ENCODE measurements at places on chromosomes 6 and 20.
A peak's percentile ranks its signal among the peaks of the same experiment; 100 is the strongest.

DNA sequence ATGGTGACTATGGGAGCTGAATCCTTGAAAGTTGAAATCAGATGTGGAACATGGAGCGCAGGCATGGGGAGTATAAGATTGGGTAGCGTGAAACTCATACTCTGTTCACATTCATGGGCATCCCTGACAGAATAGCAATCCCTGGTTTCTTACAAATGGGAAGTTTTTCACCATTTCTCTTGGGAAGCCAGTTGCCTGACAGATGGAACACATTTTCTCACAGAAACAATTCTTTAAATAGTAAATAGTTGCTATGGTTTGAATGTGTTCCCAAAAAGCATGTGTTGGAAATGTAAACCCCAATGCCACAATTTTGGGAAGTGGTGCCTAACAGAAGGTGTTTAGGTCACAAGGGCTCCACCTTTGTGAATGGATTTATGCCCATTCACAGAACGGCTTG lies 262.8 kb upstream of the HS3ST5 start:
- no peak for DNase-seq

- DNase-seq: no peak
Measured at GRCh38 chr20:38270869-38271605, 10.5 kb upstream of the KIAA1755 start.

GRCh38 chr6:111096246-111096645 lies 8.9 kb downstream of the SLC16A10 start:
- DNase-seq: peak; percentile 57

DNA sequence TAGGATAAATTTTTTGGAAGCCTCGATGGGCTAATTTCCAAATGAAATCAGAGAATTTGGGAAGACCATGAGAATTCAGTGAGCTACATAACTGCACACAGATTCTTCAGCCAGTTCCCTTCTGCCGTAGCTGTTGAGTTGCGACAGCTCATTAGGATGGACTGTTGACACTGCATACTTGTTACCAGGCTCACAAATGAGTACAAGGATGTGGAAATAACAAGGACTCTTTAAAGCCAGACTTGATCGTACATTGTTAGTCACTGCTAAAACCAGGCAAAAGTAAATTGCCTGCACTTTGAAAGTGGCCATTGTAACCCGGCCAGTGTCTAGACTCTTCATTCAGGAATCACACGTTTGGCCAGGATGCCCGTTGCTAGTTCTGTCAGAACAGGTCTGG lies 37.0 kb downstream of the NDUFAF5 start:
- DNase-seq: no peak

- no peak for DNase-seq
Measured at GRCh38 chr20:37494796-37495195, 26.3 kb upstream of the NNAT start.

- no peak for DNase-seq
Measured at GRCh38 chr6:168027521-168027920, 30.1 kb downstream of the KIF25 start.

DNA sequence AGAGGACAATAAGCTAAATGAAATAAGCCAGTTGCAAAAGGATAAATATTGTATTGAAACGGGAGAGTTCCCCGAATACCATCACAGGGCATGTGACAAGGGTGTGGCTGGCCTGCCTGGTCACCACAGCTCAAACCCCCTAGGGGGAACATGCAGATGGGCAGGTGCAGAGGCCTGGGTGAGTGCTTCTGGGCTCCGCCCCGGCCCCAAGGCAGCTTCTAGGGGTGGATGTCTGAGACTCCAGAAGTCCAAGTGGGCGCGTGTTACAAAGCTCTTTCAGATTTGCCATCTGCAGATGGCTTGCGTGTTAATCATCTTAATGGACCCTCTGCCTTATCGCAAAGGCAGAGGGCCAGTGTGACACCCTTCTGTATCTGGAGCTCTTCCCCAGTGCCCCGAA lies 559.2 kb upstream of the IMPG1 start:
- DNase-seq: no peak

GRCh38 chr6:16338577-16339264 lies 100.3 kb downstream of the GMPR start:
- no peak for DNase-seq

GRCh38 chr6:106512968-106513574 lies 116.2 kb downstream of the RTN4IP1 start:
- no peak for DNase-seq

GRCh38 chr6:63897952-63898351 lies 262.4 kb downstream of the PHF3 start:
- DNase-seq: no peak

GRCh38 chr6:157068691-157069324 lies 254.5 kb downstream of the TMEM242 start:
- no peak for DNase-seq

- DNase-seq: no peak
Measured at GRCh38 chr6:44044940-44045671, 82.1 kb downstream of the MRPL14 start.

GRCh38 chr6:166935353-166935752 lies 21.0 kb downstream of the RNASET2 start:
- no peak for DNase-seq

- DNase-seq: no peak
Measured at GRCh38 chr6:113723182-113723581, 134.0 kb upstream of the MARCKS start.

- no peak for DNase-seq
Measured at GRCh38 chr20:47524015-47524784, 22.5 kb downstream of the NCOA3 start.

DNA sequence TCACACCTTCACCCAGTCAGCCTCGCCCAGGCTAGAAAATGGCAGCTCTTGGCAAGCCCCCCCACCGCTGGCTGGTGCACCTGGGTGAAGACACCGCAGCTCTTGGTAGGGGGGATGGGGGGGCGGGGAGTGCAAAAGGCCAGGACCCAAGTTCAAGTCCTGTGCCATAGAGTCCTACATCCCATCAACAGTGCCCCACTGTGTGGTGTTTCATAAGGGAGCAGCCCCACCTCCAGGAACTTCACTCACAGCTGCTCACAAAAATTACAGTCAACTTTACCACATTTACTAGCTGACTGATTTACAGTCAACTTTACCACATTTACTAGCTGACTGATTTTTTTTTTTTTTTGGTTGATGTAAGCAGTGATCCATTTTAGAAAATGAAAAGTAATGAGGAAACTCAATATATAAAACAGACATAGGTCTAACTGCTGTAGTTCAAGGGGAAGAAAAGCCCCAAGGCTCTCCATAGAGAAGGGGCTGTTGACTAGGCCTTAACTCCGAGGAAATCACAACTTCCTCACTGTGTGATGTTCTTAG lies 208.9 kb upstream of the SNX9 start:
- DNase-seq: no peak

DNA sequence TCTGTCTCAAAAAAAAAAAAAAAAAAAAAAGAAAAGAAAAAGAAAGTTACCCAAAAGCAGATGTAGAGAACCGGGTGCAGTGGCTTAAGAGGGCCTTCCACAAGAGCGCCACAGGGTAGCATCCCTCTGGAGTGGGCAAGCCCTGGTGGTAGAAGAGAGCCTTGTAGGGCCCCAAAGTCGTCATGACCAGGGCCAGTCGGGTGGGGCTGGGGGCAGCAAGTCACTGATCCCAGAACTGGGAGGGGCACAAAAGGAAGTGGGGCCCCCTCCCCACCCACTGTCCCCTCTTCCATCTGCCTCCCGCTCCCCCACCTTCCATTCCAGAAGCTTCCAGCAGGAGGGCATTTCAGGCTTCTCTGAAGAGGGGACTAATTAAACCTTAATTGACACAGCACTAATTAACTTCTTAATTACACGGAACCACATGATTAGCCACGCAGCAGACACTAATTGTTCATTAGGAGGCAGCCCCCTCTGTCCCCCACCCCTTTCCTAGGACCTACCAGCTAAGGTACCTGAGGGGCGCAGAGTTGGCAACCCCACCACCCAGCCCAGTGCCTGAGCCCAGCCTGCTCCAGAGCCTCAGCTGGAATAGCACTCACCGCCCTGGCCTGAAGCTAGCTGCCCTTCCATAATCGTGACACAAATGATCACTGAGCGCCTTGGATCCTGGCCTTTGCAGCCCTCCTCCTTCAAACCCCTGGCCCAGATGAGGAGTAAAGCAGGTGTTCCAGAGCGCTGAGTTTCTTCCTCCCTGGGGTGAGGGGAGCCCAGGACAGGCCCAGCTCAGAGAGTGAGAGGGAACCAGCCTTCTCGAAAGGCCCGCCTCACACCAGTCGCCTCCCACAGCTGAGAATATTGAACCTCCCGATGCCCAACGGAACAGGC lies 34.8 kb downstream of the MDFI start:
- no peak for DNase-seq

- DNase-seq: peak; percentile 5
Measured at GRCh38 chr20:46694484-46694883, 5.2 kb upstream of the TP53RK start.

Measured in CD4-positive, alpha-beta T cell treated with Interferon gamma for 1 hour (primary cell).